ENCODE measurements at places on chromosomes 12 and 14.

GRCh38 chr12:68823696-68824095, 15.7 kb downstream of the MDM2 start:
- DNase-seq = no peak

DNA sequence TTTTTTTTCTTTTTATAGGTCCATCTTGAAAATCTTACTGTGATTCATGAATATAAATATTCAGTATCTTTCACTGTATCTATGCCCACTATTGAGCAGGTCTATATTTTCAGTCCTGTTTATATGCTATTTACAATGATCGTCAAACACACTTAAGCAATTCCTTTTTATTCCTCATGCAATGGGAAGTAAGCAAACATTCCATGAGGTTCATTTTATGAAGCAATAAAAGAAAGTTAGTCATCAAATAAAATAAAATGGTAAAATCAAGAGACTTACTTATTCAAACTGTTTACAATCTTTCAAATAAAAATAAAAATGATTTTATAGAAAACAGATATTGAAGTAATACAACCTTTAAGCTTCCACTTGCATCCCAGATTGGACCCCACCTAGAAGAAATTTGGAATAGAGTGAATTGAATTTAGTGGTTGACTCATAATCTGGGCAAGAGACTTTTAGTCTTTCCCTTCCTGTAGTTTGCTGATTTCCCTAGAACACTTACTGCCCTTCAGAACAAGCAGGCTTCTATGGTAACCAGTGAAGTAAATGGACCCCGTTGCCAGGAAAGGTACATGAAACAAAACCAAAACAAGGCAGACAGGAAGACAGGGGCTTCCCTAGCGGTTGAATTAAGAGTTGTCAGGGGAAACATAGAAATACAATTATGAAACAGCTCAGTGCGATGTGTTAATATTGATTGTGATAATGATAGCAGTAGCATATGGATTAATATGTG, 241.0 kb upstream of the ATP2B1 start:
- DNase-seq = peak; percentile 19

DNA sequence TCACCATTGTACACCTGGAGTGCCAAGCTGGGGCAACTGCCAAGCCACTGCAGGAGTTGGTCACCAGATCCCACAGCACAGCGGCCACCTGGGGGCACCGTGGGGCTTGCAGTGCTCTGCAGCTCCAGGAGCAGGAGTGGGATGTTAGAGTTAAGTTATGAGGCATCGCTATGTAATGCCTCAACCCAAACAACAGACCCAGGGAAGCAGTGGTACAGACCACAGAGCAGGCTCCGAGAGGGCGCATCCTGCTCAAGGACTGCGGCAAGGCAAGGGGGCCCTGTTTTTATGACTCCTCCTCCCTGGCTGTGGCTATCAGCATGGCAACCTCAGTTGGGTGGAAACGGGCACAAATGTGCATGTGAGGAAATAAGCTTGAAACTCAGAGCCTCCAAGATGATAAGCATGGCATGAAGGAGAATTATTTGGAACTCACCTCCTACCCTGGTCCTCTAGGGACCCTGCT, 63.1 kb downstream of the ARL6IP4 start:
- DNase-seq = peak; percentile 24

DNA sequence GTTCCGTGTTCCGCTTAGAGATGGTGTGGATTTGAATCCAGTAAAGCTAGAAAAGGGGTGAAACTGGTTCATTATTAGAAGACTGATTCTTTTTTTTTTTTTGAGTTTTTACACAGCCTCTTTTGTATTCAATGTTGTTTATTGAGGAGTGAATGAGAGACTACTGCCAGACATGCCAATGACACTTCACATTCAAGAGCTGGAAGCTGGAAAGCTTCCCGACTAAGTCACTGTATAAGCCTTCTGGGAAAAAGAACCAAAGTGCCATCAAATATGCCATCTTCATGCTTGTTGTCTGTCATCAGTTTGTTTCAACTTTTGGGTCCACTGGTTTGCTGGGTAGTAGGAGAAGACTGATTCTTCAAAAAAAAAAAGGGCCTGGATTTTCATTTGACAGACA, 164.8 kb downstream of the ATP23 start:
- no peak for DNase-seq

GRCh38 chr14:54893151-54893760, 9.4 kb downstream of the GCH1 start:
- DNase-seq = no peak

GRCh38 chr12:46777587-46777986, 48.2 kb downstream of the SLC38A4 start:
- no peak for DNase-seq

GRCh38 chr14:28774764-28775735, 8.5 kb downstream of the FOXG1 start:
- no peak for DNase-seq

- no peak for DNase-seq
These were observed 404.4 kb upstream of the MGAT4C start for GRCh38 chr12:86660488-86661147.

GRCh38 chr12:49223122-49223521, 34.2 kb upstream of the TUBA1A start:
- DNase-seq = no peak

Data from stimulated activated CD4-positive, alpha-beta T cell treated with anti-CD3 and anti-CD28 coated beads, Interleukin-1b, Interleukin-23, amount 100 ng/mL, for 24 hours (primary cell).